ENCODE measurements at places on chromosomes 6 and 20.

DNA sequence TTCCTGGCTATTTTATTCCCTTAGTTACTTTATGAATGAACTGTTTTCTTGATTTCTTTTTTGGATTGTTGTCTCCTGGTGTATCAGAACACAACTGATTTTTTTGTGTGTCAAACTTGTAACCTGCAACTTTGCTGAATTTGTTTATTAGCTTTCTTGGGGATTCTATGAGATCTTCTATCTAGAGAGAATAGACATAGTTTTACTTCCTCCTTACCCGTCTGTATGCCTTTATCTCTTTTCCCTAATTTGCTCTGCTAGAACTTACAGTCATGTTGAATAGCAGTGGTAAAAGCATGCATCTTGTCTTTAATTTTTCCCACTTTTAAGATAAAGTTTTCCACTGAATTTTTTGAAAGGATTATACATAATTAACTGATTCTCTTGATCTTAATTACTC, 13.2 kb downstream of the RNF146 start:
- DNase-seq: no peak

DNA sequence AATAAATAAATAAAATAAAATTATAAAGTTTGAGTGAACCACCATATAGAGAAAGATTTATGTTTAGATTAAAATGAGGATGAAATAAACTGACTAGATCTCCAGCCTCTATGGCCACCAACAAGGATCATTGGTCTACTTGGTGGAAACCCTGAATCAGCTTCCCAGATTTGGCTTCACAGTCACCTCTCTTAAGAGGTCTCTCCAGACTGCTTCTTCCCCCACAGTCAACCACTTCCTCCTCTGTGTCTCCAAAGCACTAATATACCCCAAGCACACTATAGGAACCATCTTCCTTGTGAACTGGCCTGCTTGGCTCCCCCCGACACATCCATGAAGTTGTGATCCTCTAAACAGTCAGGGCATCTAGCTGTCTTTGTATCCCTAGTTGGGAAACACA, 529.6 kb upstream of the RNF217 start:
- no peak for DNase-seq

DNA sequence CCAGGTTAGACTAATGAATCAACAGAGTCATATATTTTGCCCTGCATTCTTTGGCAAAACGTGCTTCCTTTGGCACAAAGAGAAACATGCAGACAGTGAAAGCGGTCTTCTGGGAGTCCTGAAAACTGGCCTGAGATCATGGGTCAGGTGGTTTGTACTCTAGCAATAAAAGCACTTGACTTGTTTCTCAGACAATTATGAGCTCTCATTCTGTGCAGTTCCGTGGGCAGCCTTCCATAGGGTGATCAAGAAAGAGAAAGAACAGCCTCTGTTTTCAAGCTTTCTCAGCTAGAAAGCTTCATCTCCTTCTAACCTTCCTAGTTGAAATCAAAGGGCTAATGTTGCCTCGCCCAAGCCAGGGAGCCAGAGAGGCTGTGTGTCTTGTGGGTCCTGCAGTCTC, 62.7 kb upstream of the ISM1 start:
- DNase-seq: no peak

GRCh38 chr20:37521061-37521771, at the start of gene NNAT:
Gene NNAT (plus strand): TSS chr20:37521250. CDS start chr20:37521332, 82 bp downstream.
- no peak for DNase-seq

- no peak for DNase-seq
Observed at GRCh38 chr6:149901444-149902140, 3.7 kb upstream of the RAET1E start.

DNA sequence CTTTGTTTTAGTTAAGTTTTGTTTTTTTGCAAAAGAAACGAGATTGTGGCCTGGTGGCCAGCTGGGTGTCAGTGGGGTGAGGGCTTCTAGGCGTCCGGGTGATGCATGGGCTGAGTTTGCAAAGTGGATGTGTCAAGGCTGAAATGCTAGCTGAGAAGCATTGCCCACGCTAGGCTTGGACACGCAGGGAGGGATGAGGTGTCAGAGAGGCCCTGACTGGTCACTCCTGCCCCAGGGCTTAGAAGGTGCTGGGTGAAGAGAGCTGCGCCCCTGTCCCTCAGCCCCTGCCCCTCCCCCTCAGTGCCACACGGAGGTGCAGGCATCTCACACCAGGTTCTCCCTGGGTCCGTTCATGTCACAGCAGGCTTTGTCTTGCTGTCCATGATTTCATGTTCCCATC, 8.1 kb downstream of the OSBPL2 start:
- no peak for DNase-seq

DNA sequence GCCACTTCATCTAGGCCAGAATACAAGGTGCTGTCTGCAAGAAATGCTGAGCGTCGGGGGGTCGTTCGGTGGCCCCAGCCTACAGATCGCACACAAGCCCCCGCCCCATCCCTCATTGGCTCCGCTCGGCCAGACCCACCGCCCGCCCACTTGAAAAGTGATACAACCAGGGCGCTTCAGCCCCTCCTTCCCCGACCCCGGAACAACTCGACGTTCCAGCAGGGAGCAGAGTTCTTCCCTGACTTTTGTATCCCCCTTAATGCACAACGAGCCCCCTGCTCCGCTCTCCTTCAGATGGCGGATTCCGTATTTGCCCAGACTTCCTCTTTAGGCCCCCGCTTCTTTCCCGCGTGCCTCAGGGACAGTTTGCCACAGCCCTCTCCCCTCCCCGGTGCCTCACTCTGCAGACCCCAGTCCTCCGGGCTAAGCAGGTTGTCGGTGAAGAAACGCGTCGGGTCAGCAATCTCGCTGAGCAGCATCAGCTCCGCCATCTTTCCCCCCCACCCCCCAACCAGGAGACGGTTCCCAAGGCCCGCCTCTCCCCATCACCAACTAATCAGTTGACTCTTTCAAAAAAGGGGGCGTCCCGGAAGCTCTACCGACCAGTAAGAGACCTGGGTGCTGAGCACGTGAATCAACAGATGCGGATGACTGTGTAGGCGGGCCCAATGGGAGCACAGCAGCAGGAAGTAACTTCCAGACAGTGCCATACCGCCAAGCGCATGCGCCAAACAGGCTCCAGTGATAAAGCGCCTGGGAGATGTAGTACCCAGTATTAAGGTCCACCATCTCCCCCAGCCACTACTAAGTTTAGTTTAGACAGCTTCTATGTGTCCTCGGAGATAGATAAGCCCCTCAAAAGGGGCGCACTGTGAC, at the start of gene ATF6B:
TSS of gene ATF6B (minus strand) at position 530 of the 876 bp plus-strand sequence. CDS start at position 491, 39 bp downstream.
- DNase-seq: peak; percentile 99

GRCh38 chr6:68730291-68731054, 95.4 kb downstream of the ADGRB3 start:
- DNase-seq: no peak

DNA sequence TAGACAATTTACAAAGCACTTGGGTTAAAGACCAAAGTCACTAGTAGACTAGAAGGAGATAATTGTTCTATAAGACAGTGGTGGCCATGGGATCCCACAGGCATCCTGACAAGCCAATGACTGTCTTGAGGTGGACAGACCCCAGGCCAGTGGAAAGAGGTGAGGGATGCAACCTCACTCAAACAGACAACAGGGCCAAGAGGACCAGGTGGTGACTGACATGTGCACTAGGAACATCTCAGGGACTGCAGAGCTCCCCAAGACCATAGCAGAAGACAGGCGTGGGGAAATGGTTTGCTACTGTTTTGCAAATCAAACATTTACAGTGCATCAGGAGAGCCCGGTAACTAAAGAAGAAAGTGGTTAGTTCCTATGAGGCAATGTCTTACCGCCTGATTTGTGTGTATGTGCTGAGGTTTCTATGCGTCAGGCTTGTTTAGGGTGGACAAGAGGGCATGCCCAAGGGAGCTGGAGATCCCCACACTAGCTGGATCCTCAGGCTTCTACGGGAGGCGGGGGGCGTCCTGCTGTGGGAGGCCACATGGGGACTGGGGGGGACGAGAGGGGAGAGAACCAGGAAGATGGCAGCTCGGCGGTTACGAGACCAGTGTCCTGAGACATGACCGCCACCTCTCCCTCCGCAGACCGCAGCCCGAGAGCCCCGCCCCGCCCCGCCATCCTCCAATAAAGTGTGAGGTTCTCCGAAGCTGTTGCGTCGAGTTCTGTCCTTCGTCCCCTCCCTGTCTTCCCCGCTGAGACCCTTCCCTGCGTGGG, 623 bp upstream of the MRPS26 start:
- DNase-seq: peak; percentile 37

- DNase-seq: no peak
Observed at GRCh38 chr6:84772428-84773132, 8.2 kb upstream of the TBX18 start.

GRCh38 chr6:33252759-33253158, 18.9 kb downstream of the VPS52 start:
- DNase-seq: no peak

DNA sequence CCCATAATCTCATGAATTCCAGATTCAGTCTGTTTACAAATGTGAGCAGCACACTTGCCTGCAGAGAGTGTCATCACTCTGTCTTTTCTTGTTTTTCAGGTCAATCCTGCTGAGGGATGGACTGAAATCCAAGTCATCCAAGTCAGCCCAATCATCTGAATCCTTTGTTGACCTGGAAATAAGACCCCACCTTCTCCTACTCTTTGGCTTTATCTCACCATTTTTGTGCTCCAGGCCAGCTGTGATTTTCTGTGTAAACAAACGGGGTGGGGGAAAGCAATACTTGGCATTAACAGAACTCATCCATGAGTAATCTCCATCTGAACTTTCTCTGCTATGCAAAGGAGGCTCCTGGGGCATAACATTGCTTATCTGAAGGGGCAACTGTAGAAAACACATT, 16.9 kb upstream of the GSTA4 start:
- DNase-seq: no peak

All from stimulated activated CD8-positive, alpha-beta memory T cell treated with anti-CD3 and anti-CD28 coated beads, Interleukin-7, amount 100 ng/mL, for 48 hours (primary cell).